ENCODE measurements at places on chromosomes 2 and 18. TPM values are rescaled to one million over a fixed set of nuclear protein-coding genes. Genes with fewer than 3 reads are reported as not detected.

DNA sequence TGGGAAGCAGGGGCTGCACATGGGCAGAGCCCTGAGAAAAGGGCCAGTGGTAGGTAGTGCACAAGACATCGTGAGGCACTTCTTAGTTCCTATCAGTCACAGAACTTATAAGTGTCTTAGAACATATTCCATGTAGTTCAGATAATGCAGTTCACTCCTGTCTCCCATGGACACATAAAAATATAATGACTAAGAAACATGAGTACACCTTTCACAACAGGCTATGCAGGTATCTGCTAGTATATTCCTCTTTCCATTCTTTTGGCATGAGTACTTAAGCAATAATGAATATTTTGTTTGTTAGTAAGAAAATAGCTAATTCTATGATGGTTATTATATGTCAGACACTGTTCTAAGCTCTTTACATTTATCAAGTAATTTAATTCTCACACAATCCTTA is 808.4 kb downstream of the BCL11A start:
- DNase-seq, result no peak

- peak; percentile 76 for DNase-seq
Observed at GRCh38 chr18:9876867-9877654, 8.7 kb upstream of the TXNDC2 start.

DNA sequence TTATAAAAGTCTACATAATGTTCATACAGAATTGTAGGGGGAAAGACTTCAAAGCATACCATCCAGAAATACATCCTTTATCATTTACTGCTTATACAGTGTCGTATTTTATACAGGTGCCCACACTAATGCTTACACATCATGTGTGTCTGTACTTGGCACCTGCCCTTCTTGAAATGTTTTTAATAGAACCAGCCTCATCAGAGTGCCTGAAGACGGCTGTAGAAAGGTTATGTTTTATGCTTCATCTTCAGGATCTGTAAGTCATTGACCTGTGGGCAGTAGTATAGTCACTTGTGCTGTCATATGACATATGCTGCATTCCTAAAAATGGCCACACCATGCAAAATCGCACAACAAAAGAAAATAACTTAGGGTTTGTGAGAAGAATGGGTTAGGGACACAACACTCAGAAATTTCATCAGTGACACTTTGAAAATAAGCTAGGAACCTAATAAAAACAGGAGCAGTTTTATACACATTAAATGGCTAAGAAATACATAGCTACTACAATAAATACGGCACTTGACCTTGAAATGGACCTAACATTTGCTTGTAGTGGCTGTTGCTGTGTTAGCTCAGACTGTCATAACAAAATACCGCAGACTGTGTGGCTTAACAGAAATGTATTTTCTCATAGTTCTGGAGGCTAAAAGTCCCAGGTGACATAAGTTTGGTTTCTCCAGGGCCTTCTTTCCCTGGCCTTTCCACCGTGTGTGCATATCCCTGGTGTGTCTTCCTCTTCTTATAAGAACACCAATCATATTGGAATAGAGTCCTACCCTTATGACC is 112.6 kb downstream of the CERS6 start:
- DNase-seq, result no peak

DNA sequence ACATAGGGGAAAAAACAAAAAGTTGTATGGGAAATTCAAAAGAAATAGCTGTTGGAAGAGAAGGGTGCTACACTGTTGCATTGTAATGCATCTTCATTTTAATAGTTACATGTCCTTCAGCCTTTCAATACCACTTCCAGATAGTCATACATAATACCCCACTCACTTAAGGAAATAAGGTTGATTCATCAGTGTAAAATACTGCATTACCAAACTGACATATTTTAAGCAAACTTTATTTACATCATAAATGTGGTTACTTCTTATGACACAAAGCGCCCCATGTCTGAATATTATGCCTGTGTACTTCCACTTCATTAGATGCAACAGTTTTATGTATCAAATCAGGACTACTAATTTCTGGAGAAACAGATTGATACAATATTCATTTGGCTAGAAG is 4.5 kb downstream of the RBMS1 start:
- no peak for DNase-seq

GRCh38 chr2:241887806-241888522 is 18.4 kb downstream of the RTP5 start:
- no peak for DNase-seq

DNA sequence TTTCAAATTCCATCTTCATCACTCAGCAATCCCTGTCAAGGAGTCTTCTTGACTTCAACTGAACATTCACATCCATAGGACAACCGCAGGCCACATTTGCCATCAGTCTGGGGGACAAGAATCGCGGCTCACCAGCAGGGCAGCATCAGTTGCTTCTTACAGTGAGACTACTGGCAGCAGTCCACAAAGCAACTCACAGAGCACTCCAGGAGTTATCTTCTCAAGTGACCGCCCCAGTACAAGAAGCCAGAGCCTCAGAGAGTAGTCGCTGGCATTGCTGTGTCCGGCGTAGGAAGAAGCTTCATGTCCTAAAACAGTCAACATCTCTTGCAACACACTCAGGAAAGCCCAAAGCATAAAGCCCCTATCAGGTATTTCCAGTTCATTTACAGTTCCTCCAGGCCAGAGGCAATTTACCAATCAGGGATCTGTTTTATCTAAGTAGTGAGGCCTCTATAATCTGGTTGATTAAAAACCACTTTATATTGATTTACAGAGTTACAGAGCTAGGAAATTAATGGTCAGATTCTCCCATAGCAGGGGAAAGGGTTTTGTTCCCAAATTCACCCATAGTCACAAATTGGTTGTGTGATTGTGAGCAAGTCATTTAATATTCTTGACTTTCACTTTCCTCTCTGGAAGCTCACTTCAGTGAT is 177.3 kb downstream of the NBAS start:
- no peak for DNase-seq

DNA sequence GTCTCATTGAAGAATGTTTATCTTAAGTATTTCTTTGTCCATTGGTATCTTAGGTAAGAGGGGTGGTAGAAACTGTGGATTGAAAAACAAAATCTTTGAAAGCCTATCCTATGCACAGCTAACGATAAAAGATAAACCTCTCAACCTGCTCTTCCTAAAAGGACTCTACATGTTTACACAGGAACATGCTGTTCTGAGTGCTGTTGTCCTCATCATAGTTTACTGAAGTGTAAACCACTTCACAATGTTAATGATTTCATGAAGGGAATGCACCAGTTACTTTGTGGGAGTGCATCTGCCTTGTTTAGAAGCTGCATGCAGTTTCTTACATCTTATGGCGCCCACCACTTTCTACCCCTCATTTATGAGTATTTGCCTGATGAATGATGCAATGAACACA is 1.2 kb downstream of the ACMSD start:
- no peak for DNase-seq

- DNase-seq, result no peak
Observed at GRCh38 chr18:71994273-71994672, 549.9 kb downstream of the CBLN2 start.

GRCh38 chr2:71690876-71691475 is 237.6 kb downstream of the DYSF start:
- no peak for DNase-seq

- no peak for DNase-seq
Observed at GRCh38 chr2:106798826-106799552, 87.0 kb downstream of the ST6GAL2 start.

GRCh38 chr2:108988796-108989713 is at the start of gene EDAR:
Gene EDAR (minus strand): TSS chr2:108989220. CDS start chr2:108931014, 58,206 bp downstream.
- DNase-seq, result no peak

- DNase-seq, result no peak
Observed at GRCh38 chr2:227503433-227504406, 31.8 kb downstream of the AGFG1 start.

GRCh38 chr2:203383038-203383437 is 54.8 kb downstream of the ABI2 start:
- no peak for DNase-seq

DNA sequence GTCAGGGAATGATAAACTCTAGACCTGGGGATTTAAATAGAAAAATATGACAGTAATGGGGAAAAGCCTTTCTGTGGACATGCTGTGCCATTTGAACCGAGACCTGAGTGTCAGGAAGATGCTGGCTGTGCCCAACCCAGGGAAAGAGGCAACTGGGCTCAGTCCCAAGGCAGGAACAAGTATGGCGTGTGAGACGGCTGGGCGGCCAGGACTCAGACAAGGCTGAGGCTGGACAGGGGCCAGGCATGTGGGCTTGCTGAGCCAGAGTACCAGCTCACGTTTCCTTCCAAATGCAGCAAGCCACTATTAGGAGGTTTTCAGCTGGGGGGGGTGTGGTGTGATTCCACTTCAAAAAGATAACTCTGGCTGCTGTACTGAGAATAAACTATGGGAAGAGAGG is 92.4 kb downstream of the INPP5D start:
- no peak for DNase-seq

- DNase-seq, result no peak
Observed at GRCh38 chr2:165560377-165560988, 91.0 kb downstream of the CSRNP3 start.

DNA sequence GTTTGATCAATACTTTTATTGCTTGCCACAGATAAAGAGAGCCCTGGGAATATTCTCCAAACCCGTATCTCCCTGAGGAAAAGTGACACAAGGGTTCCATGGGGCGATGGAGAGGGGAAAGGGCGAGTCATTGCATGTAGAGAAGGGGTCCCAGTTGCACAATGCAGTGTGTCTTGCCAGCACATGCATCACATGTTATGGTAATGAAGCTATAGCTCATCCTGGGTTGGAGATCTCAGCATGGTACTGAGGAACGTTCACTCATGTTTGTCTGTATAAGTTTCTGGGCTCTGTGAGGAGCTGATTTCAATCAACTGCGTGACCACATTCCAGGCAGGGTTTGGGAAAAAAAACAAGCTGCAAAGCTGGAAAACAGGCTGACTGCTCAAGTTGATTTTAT is 220.7 kb upstream of the MC4R start:
- no peak for DNase-seq

- DNase-seq, result no peak
Observed at GRCh38 chr2:188235364-188235763, 56.3 kb upstream of the GULP1 start.

DNA sequence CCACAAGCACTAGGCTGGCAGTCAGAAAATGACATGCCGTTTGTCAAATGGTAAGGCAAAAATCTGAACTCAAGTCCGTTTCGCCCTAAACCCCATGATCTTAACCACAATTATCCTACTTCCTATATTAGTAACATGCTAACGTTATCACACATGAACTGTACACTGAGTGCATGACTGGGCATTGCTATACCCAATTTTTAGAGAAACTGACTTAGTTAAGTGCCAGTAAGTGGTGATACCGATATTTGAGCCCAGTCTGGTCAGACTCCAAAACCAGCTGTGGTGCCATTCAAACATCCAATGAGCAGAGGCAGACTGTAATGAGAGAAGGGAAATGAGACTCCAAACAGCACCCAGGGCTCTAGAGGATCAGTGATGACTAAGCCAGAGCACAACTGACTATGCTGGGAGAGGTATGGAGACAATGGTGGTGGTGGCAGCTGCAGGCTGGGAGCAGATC is 311.7 kb upstream of the PKDCC start:
- DNase-seq, result no peak

- peak; percentile 46 for DNase-seq
Observed at GRCh38 chr2:26299471-26300101, 46.4 kb upstream of the SELENOI start.

- peak; percentile 35 for DNase-seq
Observed at GRCh38 chr18:11946756-11947155, 34.6 kb upstream of the IMPA2 start.

DNA sequence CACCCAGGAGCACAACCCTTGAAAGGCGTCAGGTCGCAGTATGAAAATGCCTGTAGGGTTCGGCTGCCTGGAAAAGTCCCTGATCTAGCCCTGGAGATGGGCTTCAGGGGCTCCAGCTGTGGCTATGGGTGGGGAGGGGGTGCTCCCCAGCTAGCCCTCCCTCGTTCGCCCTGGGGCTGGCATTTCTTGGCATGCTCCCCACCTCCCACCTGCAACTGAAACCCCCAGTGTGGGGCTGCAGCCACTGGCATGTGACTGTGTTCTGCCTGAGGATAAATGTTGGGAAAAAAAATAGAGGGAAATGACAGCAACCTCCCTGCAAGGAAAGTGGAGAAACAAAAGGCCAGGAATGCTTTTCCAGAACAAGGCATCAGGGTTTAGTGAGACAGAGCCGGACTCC is 109.2 kb downstream of the COPS8 start:
- peak; percentile 15 for DNase-seq

- DNase-seq, result no peak
Observed at GRCh38 chr2:141911485-141912066, 219.2 kb downstream of the LRP1B start.

DNA sequence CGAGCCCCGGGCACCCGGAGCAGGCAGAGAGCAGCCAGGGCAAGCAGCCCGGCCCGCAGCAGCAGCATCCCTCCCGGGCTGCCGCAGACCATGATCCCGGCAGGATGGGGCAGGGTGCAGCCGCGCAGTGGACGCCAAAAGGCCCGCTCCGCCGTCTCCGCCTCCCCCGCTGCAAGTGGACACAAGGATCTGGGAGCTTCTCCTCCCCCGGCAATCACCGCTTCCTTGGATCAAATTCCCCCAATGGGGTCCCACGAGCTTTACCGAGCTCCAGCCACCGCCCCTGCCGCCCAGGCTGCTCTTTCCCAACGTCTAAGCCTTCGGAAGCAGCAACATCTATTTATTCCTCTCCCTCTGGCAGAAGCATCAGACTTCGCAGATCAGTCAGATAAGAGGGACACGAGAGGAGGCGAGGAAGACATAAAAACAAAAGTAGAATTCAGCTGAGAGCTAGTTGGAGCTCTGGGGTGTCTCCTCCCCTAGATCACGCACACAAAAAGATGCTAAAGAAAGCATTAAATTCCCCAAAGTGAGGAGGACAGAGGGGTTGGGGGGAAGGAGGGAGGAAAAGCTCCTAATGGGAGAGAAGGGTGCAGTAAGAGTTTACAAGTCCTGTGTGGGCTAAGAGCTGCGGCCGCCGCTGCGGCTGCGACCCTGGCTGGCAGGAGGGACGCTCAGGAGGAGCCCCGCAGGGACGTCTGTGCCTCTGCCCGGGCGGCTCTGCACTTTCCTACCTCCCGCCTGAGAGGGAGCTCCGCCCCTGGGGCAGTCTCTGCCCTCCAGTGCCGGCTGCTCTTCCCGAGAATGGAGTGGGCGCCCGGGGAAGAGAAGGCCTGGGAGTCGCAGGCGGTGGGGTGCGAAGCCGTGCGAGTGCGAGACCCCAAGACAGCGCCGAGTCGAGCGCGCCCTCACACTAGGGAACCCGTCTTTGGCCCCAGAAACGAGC is at the start of gene FRZB:
Gene FRZB, minus strand, starts transcription at position 177 of the 946 bp plus-strand sequence. Its CDS starts 85 bp downstream, at position 92.
- peak; percentile 80 for DNase-seq

- no peak for DNase-seq
Observed at GRCh38 chr18:26981360-26982082, 116.0 kb upstream of the AQP4 start.

DNA sequence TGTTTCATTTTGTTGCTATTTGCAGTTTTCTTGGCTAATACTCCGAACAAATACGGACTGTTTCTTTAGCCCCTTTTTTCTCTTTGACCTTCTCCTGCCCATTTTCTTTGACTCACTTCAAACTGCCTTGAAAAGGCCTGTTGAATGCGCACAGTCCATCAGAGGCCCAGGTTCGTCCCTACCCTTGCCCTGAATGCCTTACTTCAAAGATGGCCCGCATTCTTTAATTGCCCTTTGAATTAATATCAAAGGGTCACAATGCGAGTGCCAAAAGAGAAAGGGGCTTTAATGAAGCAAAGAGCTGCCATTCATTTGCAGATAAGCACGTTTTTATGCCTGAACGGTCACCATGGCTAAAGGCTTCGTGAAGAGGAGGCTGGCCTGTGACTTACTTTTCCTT is 29.7 kb downstream of the PAX3 start:
- DNase-seq, result no peak

The GALNT5 gene
- not detected for total RNA-seq

The CIDEA gene
- not detected for total RNA-seq

The MDH1B gene
- 16.7 TPM for total RNA-seq

The REG1B gene
- not detected for total RNA-seq

The GAL3ST2 gene
- 0.50 TPM for total RNA-seq

The FABP1 gene
- 1.3 TPM for total RNA-seq

The FSIP2 gene
- total RNA-seq, result 0.61 TPM

The ARL4C gene
- total RNA-seq, result 5.5 TPM
